ENCODE measurements at places on chromosomes 1 and 21.
A peak's percentile ranks its signal among the peaks of the same experiment; 100 is the strongest.

DNA sequence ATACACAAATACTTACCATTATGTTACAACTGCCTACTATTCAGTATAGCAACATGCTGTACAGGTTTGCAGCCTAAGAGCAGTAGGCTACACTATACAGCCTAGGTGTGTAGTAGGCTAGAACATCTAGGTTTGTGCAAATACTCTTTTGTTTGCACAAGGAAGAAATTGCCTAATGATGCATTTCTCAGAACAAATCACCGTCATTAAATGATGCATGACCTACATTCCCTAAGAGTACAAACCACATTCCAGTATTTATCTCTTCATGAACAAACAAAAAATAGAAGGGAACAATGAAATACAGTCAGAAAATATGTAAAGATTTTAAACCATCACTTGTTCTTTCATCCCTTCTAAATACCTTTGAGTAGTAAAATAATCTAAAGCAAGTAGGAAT is 109.7 kb upstream of the HP1BP3 start:
- H3K36me3 ChIP-seq: no peaks in the 10 kb centered on the region
- H3K4me3 ChIP-seq: no peak overlapping the region

DNA sequence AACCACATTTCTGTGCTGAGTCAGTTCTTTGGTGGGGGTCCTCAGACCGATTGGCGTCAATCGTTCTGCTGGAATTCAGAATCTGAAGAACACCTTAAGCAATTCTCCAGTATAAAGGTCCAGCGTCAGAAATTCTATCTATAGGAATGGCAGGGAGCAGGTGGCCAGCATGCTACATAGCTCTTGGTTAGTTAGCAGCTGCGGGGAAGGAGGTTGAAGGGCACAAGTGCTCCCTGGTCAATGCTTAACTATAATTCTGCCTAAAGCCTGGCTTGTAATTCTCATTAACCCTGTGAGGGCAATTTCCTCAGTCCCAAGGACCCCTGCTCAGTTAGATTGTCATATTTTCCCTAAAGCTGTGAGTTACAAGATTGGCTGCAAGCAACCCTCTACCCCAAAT is 54.3 kb upstream of the GALNT2 start:
- no peaks in the 10 kb centered on the region for H3K36me3 ChIP-seq
- no peaks in the 10 kb centered on the region for H3K27me3 ChIP-seq
- no peak for DNase-seq

GRCh38 chr1:225304996-225305395 is 122.8 kb downstream of the LBR start:
- H3K36me3 ChIP-seq: no peaks in the 10 kb centered on the region
- no peak for DNase-seq
- H3K4me3 ChIP-seq: no peak overlapping the region
- no peak overlapping the region for H3K27ac ChIP-seq

GRCh38 chr1:183331091-183331742 is 87.0 kb downstream of the NMNAT2 start:
- H3K4me3 ChIP-seq: no peak overlapping the region
- no peak for DNase-seq
- no peaks in the 10 kb centered on the region for H3K4me1 ChIP-seq
- no peaks in the 10 kb centered on the region for H3K27me3 ChIP-seq

DNA sequence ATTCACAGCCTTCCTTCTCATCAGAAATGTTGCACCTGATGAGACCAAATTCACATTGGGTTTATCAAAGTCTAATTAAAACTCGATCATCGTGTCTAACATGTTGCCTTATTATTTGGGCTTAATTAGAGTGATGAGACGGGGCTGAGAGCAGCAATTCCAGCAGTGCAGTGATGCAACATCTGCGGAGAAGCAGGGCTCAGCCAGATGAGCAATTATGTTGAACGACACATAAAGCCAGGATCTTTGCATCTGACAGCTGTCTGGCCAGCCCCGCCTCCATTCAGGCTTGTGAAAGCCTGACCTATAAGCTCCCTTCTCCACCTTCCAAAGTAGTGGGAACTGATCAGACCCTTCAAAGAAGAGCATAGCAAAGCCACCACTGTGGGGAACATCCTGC is 109.8 kb downstream of the C1orf94 start:
- H3K27ac ChIP-seq: no peak overlapping the region
- H3K27me3 ChIP-seq: no peaks in the 10 kb centered on the region
- no peak for DNase-seq
- no peaks in the 10 kb centered on the region for H3K4me1 ChIP-seq
- no peaks in the 10 kb centered on the region for H3K36me3 ChIP-seq

DNA sequence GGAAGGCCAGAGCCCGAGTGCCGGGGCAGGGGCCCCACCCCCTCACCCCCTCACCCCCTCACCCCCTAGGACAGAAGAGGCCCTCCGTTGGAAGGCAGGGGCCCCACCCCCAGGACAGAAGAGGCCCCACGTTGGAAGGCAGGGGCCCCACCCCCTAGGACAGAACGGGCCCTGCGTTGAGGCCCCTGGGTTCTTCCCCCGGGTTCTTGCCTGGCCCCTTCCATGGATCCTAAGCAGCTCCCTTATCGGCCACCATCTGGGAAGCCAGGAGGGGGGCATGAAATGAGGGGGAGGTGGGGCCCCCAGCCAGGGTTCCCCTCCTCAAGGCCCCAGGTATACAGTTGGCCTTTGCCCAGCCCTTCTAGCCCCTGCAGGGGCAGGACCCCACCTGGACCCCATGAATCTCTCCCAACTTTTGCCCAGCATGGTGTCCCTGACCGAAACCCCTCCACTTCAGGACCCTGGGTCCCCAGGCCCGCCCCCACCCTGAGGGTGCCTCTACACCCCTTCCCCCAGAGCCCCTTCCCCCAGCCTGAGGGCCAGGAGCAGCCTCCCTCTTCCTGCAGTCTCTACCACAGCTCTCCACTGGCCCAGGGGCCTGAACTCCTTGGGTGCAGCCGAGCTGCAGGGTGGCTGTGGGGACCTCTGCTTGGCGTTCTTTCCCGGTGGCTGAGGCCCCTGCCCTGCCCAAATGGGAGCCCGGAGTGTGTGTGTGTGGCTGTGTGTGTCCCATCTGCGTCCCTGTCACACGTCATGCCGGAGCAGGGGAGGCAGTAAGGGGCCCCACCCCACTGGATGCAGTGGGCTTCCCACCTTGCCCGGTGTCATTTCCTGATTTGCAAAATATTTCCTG is 4.3 kb upstream of the VWA1 start:
- H3K27ac ChIP-seq: peak overlapping the region; percentile 98
- no peaks in the 10 kb centered on the region for H3K36me3 ChIP-seq
- no peak overlapping the region for H3K4me3 ChIP-seq
- peaks cover 9% of the 10 kb centered on the region for H3K4me1 ChIP-seq

DNA sequence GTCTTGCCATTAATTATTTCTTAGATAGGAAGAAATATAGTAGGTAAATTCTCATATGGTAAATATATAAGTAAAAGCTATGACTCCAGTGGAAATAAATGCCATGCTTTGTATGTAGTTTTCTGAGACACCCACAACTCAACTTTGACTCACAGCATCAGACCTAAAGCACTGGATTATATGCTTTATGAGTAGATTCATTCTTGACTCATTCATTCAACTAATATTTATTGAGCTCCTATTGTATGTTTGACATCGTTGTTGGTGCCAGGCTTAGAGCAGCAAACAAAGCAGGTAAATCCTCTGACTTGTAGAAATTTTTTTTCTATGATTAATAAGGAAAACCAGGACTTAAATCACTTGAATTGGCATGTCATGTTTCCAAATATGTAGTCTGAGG is 211.4 kb downstream of the PTPRC start:
- H3K4me3 ChIP-seq: no peak overlapping the region
- no peaks in the 10 kb centered on the region for H3K4me1 ChIP-seq
- H3K27ac ChIP-seq: no peak overlapping the region
- H3K36me3 ChIP-seq: no peaks in the 10 kb centered on the region

DNA sequence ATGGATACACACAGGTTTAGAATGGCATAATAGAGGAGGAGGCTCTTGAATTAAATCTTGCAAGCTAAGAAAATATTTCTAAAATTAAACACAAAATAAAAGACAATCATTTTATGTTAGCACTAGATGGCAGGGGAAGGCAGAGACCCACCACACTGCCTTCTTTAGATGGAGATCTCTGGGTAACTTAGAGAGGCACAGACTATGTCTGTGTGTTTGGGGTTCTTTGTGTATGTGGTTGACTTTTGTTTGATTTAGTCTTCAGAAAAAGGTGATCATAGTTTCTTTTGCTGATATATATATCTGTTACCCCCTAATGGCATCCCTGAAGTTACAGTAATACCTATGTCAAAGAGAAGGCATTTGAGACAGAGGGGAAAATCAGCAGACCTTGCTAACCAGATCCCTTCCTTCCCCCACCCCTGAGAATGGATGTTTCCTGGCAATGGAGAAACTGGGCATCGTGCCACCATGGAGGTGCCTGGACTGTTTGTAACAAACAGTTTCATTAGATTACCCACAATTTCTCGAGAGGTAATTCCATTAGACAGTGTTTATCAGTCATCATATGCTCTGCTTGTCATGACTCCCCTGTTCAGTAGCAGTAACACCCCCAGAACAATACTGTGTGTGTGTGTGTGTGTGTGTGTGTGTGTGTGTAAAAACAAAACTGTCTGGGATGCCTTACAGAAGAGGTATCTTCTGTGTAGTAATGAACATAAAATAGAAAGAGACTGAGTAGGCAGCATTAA is 228.3 kb upstream of the DEPDC1 start:
- H3K36me3 ChIP-seq: no peaks in the 10 kb centered on the region
- H3K4me1 ChIP-seq: no peaks in the 10 kb centered on the region
- no peak overlapping the region for H3K4me3 ChIP-seq
- H3K27me3 ChIP-seq: no peaks in the 10 kb centered on the region
- no peak overlapping the region for H3K27ac ChIP-seq

Data from uterus (tissue), 4 donors.